ENCODE measurements at places on chromosomes 3 and 15.

DNA sequence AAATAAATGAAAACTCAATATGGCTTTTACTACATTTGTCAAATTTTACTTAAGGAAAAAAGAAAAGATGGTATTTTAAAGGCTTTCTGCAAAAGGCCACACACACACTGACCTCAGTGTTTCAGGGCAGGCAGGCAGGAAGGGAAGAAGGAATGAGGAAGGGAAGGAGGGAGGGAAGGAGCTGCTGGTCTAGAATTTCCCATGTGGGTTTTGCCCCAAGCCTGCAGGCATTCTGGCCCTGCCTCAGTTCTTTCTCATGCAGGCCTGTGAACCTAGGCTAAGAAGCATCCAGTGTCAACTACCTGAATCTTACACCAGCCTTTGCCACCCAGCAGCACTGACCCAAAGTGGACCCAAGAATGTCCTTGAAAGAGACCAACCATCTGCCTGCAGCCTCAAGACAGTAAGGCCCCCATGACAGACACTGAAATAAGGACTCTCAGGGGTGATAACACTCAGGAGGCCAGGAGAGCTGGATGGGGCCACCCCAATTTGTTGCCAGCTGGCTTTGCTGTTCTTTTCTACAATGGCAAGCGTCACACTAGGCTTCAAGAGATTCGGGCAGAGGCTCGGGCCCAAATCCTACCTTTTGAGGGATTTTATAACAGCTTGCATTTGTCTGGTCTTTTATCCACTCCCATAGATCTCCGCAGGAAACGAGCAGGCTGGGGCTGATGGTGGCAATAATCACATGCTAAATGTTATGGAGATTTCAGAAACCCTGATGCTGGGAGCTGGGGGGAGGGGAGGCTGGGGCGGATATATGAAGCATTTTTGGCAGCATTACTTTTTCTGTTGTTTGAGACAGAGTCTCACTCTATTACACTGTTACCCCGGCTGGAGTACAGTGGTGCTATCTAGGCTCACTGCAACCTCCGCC lies 51.4 kb downstream of the XXYLT1 start:
- no peak for DNase-seq

DNA sequence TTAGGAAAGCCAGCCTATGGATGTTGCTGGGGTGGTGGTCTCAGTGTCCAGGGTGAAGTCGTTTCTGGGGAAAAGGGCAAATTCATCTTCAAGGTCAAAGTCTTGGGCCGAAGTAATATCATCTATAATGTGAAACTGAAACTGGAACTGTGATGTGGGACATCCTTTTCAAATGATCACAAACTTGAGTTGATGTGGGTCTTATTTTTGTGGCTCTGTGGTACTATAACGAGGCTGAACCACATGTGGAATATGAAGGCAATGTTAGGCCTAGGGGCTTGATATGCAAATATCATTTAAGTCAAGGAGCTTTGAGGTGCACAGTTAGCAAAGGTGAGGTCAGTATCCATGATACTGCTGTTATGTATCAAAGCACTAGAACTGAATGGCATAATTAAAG lies 1.5 kb upstream of the CD200R1L start:
- DNase-seq: no peak

GRCh38 chr3:140856905-140857304 lies 84.7 kb upstream of the SLC25A36 start:
- no peak for DNase-seq

GRCh38 chr3:71931922-71932321 lies 147.0 kb upstream of the PROK2 start:
- no peak for DNase-seq

DNA sequence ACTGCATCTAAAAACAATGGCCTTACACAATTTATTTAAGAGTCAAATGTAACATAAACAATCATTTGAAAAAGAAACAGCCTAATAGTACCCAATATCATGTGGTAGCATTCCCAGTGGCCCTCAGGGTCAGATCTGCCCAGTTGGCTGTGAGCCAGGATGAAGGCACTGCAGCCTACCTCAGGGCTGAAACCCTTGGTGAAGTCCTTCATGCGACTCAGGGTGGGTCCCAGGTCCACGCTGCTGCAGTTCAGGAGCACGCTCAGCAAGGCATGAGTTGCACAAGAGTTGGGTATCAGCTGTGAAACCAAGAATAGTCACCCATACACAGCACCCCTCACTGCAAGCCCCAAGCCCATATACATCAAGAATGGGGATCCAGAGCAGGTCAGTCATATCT lies 37.1 kb downstream of the SEMA3G start:
- no peak for DNase-seq

GRCh38 chr3:66819993-66820501 lies 178.1 kb upstream of the KBTBD8 start:
- no peak for DNase-seq

DNA sequence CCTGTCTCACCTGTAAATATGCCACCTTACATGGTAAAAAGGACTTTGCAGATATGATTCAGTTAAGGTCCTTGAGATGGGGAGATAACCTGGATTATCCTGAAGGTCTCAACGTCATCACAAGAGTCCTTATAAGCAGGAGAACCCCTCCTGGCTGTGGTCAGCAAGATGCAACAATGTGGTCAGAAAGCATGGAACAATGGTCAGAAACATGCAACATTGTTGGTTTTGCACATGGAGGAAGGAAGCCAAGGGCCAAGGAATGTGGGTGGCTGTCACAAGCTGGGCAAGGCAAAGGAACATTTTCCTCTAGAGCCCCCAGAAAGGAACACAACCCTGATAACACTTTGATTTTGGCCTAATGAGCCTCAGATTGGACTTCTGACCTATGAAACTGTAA lies 9.4 kb upstream of the SUMF1 start:
- DNase-seq: no peak
